ENCODE measurements at places on chromosomes 13 and 19. TPM values are rescaled to one million over a fixed set of nuclear protein-coding genes. Genes with fewer than 3 reads are reported as not detected.
A peak's percentile ranks its signal among the peaks of the same experiment; 100 is the strongest.

DNA sequence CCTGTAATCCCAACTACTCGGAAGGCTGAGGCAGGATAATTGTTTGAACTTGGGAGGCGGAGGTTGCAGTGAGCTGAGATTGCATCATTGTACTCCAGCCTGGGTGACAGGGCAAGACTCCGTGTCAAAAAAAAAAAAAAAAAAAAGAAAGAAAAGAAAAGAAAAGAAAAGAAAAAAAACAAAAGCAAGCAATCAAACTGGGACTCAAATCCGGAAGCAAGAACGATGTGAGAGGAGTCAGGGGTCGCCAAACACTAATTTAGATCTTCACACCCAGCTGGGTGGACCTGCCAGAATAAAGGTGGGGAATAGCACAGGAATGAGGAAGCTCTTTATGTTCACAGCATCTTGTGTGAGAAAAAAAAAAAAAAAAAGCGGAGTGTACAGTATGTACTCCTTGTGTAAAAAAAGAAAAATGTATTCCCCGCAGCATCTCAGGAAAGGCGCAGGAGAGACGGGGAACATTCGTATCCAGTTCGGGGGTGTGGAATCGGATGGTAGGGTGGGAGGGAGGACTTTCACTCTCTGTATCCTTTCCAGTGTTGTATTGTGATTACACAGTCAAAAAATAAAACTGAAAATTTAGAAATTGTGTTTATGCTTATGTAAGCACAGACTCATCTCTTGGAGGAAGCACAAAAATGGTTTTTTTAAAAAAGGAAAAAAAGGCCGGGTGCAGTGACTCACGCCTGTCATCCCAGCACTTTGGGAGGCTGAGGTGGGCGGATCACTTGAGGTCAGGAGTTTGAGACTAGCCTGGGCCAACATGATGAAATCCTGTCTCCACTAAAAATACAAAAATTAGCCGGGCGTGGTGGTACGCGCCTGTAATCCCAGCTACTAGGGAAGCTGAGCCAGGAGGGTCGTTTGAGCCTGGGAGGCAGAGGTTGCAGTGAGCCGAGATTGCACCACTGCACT is 7.6 kb downstream of the DNAJB1 start:
- no peak for DNase-seq
- H3K4me1 ChIP-seq = peaks cover 44% of the 10 kb centered on the region
- H3K36me3 ChIP-seq = peaks cover 23% of the 10 kb centered on the region

DNA sequence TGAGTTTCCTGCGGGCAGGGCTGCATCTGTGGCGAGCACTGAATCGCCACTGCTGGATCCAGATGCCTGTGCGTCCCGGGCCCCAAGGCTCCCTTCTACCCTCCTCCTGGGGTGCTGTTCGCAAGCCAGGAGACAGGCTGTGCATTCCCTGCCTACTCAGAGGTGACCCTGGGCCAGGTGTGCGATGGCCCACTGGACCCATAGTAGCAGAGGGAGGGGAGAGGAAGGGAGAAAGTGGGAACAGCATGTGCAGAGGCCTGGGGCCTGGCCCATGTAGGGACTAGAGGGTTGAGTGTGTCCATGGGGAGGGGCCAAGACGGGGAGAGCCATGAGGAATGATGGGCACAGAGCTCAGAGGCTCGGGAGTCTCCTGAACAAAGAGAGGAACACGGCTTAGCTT is 27.3 kb downstream of the CARM1 start:
- peaks cover 8% of the 10 kb centered on the region for H3K4me1 ChIP-seq
- H3K27me3 ChIP-seq = no peaks in the 10 kb centered on the region
- H3K36me3 ChIP-seq = peaks cover 5% of the 10 kb centered on the region
- DNase-seq = no peak

ZNF442 gene
- 1.2 TPM for total RNA-seq

- no peak overlapping the region for H3K27ac ChIP-seq
- H3K4me3 ChIP-seq = no peak overlapping the region
- H3K27me3 ChIP-seq = no peaks in the 10 kb centered on the region
- H3K4me1 ChIP-seq = no peaks in the 10 kb centered on the region
- no peaks in the 10 kb centered on the region for H3K36me3 ChIP-seq
- no peak for DNase-seq
These were observed 18.0 kb downstream of the SLC5A5 start for GRCh38 chr19:17889609-17890214.

GRCh38 chr19:54424660-54425381 is 9.6 kb downstream of the TTYH1 start:
- DNase-seq = no peak
- H3K27ac ChIP-seq = no peak overlapping the region
- H3K4me1 ChIP-seq = no peaks in the 10 kb centered on the region
- no peaks in the 10 kb centered on the region for H3K36me3 ChIP-seq
- no peak overlapping the region for H3K4me3 ChIP-seq

DNA sequence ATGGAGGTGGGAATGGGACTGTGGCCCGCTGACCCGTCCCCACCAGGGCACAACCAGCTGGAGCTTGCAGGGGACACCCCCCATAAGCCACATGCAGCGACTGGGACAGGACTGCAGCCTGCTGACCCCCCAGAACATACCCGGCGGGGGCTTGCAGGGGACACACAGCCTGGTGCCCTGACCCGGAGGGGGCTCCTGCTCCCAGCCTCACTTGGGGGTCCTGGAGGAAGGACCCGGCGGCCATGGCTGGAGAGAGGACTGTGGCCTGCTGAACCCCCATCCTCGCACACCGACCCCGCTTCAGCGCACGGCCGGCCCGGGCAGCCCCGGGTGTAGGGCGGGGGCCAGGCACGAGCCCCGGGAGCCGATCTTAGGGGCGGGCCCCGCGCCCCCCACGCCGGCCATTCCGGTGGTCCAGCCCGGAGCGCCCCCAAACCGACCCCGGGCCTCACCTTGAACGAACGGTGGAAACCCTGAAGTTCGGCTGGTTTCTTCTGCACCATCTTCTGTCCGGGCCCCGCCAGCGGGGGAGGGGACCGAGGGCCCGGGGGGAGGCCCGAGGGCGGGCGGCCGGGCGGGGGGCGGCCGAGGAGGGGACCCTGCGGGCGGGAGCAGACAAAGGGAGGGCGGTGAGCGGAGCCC is 574 bp downstream of the MKNK2 start:
- H3K4me3 ChIP-seq = peak overlapping the region; percentile 82
- no peak for DNase-seq
- no peak overlapping the region for H3K27ac ChIP-seq

DNA sequence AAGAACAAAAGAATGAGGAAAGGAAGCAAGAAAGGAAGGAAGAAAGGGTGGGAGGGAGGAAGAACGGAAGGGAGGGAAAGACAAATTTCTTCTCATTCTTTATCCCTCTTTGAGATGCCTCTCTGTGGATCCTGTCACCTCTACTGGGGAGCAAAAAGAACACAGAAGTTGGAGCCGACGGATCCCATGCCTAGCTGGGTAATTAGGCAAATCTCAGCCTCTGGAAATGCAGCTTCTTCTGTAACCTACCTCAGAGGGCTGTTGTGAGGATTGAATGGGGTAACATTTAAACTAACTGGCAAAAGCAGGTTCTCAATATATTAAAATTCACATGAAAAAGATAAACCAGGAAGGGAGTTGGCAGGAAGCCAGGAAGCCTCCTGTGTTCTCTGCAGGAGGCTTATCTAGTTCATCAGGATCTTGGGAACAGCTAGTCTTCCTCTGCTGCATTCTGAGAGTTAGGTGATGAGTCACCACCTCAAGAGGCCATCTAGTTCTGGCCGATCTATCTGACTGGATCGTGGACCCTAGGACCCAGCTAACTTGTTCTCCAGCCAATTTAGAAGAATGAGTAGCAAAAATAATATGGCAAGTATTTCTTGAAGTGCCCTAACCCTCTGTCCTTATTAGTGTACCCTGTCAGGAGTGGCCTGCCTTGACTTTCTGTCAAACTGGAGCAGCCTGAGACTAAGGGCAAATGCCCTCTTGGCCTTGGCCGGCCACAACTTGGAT is 15.2 kb upstream of the CPB2 start:
- peaks cover 4% of the 10 kb centered on the region for H3K4me1 ChIP-seq
- H3K27me3 ChIP-seq = peaks cover 29% of the 10 kb centered on the region
- peaks cover 3% of the 10 kb centered on the region for H3K36me3 ChIP-seq
- H3K4me3 ChIP-seq = no peak overlapping the region

DNA sequence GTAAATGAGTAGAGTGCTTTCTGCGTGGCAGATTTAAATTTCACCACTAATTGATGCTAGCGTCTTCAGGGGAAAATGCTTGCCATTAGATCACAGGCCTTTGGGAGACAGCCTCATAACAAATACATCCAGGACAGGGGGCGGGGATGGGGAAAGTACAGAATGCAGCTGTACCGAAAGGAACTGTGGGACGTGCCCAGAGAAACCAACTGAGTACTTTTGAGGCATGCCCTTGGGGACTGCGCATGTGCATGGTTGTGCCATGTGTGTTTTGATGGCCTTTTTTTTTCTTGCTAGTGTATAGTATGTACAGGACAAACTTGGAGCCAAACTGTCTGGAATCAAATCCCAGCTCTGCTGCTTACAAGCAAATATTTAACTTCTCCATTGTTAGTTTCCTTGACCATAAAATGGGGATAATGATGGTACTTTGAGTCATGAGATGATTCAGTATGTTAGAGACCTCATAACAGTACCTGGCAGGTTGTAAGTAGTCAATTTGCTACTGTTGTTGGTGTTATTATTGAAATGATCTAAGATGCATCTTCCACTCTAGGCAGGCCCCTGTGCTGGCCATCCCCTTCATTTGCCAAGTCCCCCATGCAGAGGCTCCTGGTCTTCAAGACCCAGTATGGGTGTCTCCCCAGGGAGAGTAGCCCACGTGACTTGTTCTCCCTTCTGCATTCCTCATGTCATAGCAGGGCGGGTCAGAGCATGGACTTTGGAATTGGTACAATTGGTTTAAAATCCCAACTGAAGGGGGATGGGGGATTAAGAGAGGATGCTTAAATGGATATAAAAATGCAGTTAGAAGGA is 68.3 kb upstream of the NPAS1 start:
- H3K4me1 ChIP-seq = peaks cover 62% of the 10 kb centered on the region
- no peak overlapping the region for H3K4me3 ChIP-seq
- no peaks in the 10 kb centered on the region for H3K27me3 ChIP-seq
- DNase-seq = no peak
- peaks cover 28% of the 10 kb centered on the region for H3K36me3 ChIP-seq
- peak overlapping the region; percentile 47 for H3K27ac ChIP-seq

GRCh38 chr19:47183601-47184000 is 47.4 kb downstream of the BBC3 start:
- H3K27me3 ChIP-seq = no peaks in the 10 kb centered on the region
- H3K27ac ChIP-seq = peak overlapping the region; percentile 78
- peaks cover 60% of the 10 kb centered on the region for H3K4me1 ChIP-seq

GRCh38 chr13:23744315-23744714 is 144.9 kb downstream of the MIPEP start:
- H3K36me3 ChIP-seq = peaks cover 6% of the 10 kb centered on the region
- peaks cover 18% of the 10 kb centered on the region for H3K27me3 ChIP-seq
- no peak for DNase-seq
- no peak overlapping the region for H3K4me3 ChIP-seq

PCDH20 gene
- not detected for total RNA-seq

- no peaks in the 10 kb centered on the region for H3K36me3 ChIP-seq
- peaks cover 12% of the 10 kb centered on the region for H3K27me3 ChIP-seq
- peaks cover 20% of the 10 kb centered on the region for H3K4me1 ChIP-seq
These were observed 5.1 kb upstream of the FCER2 start for GRCh38 chr19:7706955-7707456.

IGFL1 gene
- not detected for total RNA-seq

GRCh38 chr13:98893371-98893770 is 84.5 kb downstream of the DOCK9 start:
- H3K27me3 ChIP-seq = no peaks in the 10 kb centered on the region
- DNase-seq = no peak
- H3K4me1 ChIP-seq = peaks cover 37% of the 10 kb centered on the region
- no peak overlapping the region for H3K4me3 ChIP-seq
- H3K27ac ChIP-seq = no peak overlapping the region
- peaks cover 58% of the 10 kb centered on the region for H3K36me3 ChIP-seq

GRCh38 chr19:31613683-31614219 is 264.5 kb upstream of the TSHZ3 start:
- no peak overlapping the region for H3K27ac ChIP-seq
- H3K36me3 ChIP-seq = no peaks in the 10 kb centered on the region
- no peak overlapping the region for H3K4me3 ChIP-seq
- no peaks in the 10 kb centered on the region for H3K27me3 ChIP-seq

DNA sequence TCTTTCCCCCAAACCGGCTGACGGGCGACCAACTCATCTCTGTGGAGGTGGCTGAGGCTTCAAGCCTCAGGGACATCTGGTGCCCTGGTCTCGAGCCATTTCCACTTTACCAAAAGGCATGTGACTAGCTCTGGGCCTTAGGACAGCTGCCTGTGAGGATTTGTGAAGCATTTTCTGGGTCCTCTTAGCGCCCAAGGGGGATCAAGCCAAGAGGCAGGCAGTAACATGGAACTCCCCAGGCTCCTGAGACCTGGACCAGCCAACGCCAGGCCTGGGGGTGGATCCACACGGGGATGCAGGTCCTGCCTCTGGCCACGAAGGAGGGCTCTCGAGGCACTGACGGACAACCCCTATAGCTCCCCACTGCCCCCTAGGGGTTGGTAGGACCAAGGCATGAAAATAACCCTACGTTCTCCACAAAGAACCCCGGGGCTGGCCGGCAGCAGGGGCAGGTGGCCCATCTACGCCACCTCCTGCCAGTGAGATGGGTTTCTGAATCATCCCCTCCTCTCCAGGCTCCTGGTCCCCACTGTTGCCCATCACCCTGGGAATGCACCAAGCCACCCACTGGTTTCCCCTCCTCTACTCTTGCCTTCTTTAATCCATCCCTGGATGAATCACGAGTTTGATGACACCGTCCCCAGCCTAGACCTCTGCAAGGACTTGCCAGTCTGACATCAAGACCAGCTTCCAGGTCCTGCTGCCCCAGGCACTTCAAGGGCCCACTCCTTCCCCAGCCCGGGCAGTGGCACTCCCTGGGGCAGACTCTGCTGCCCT is 7.0 kb upstream of the MYDGF start:
- no peaks in the 10 kb centered on the region for H3K4me1 ChIP-seq
- no peak overlapping the region for H3K27ac ChIP-seq
- H3K27me3 ChIP-seq = no peaks in the 10 kb centered on the region
- no peak overlapping the region for H3K4me3 ChIP-seq
- DNase-seq = no peak

GNA15 gene
- 174 TPM for total RNA-seq

GRCh38 chr13:21095311-21095710 is 33.9 kb upstream of the LATS2 start:
- H3K27me3 ChIP-seq = peaks cover 2% of the 10 kb centered on the region
- no peak overlapping the region for H3K27ac ChIP-seq
- no peak overlapping the region for H3K4me3 ChIP-seq
- DNase-seq = no peak

SPIB gene
- 0.80 TPM for total RNA-seq

DNA sequence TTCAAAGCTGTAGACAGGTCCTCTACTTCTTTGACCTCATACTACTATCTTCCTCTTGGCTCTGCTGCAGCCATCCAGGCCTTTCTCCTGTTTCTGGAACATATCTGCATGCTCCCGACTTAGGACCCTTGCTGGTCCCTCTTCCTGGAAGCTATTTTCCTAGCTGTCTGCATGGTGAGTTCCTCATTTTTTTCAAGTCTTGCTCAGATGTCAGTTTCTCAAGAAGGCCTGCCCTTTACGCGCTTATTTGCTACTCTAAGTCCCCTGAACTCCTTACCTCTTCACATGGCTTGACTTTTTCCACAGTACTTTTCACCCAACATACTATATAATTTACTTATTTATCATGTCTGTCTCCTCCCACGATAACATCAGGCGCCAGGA is 31.4 kb downstream of the DNAJC3 start:
- H3K27ac ChIP-seq = no peak overlapping the region
- no peak for DNase-seq
- H3K36me3 ChIP-seq = peaks cover 44% of the 10 kb centered on the region
- no peak overlapping the region for H3K4me3 ChIP-seq
- no peaks in the 10 kb centered on the region for H3K27me3 ChIP-seq

All from activated T-helper 2 cell treated with anti-CD3 and anti-CD28 coated beads, Interferon-gamma antibody, Interleukin-2, Interleukin-4, amounts not matched to agents 10 μg/mL and 5 μg/mL and 100 μg/mL, durations not matched to agents 14 hours and 24 hours and 36 hours (primary cell).